Kidney epithelial cell (primary cell): ENCODE measurements at places on chromosomes 11 and 22. TPM values are rescaled to one million over a fixed set of nuclear protein-coding genes. Genes with fewer than 3 reads are reported as not detected.

UPB1 gene
- not detected in 2 replicates for total RNA-seq

ACER3 gene
- 20.8 and 27.6 TPM in 2 replicates for total RNA-seq

SNX32 gene
- total RNA-seq: 1.4 and 1.9 TPM in 2 replicates

USH1C gene
- 0.75 and 1.8 TPM in 2 replicates for total RNA-seq

OR51E2 gene
- not detected in 2 replicates for total RNA-seq

FGF3 gene
- total RNA-seq: not detected in 2 replicates

NCR3LG1 gene
- 10.1 and 11.4 TPM in 2 replicates for total RNA-seq

TXN2 gene
- total RNA-seq: 56.8 and 66.6 TPM in 2 replicates

NAV2 gene
- total RNA-seq: 41.5 and 48.7 TPM in 2 replicates

OR5P2 gene
- total RNA-seq: not detected in 2 replicates

INS gene
- total RNA-seq: not detected in 2 replicates

CCDC188 gene
- 0.55 and 1.8 TPM in 2 replicates for total RNA-seq

MS4A3 gene
- not detected in 2 replicates for total RNA-seq

F2 gene
- total RNA-seq: not detected in 2 replicates

MACROD1 gene
- total RNA-seq: 12.3 and 23.5 TPM in 2 replicates

OR51B5 gene
- not detected in 2 replicates for total RNA-seq

MOGAT2 gene
- not detected in 2 replicates for total RNA-seq

ELFN2 gene
- 0.82 and 0.96 TPM in 2 replicates for total RNA-seq

CTSW gene
- not detected in 2 replicates for total RNA-seq

THRSP gene
- total RNA-seq: not detected in 2 replicates

OR10V1 gene
- total RNA-seq: not detected in 2 replicates

ST14 gene
- 93.0 and 98.4 TPM in 2 replicates for total RNA-seq

KCNQ1 gene
- total RNA-seq: 2.3 and 2.8 TPM in 2 replicates

HEPHL1 gene
- not detected in 2 replicates for total RNA-seq

CARD18 gene
- not detected in 2 replicates for total RNA-seq

HSD17B12 gene
- 77.0 and 84.7 TPM in 2 replicates for total RNA-seq

PLAAT2 gene
- not detected in 2 replicates for total RNA-seq

MAP6 gene
- total RNA-seq: 3.3 and 5.7 TPM in 2 replicates

TRPM5 gene
- total RNA-seq: not detected in 2 replicates

NAALAD2 gene
- total RNA-seq: 0.27 and 0.88 TPM in 2 replicates

MAPK8IP1 gene
- 13.2 and 14.8 TPM in 2 replicates for total RNA-seq

LBHD1 gene
- total RNA-seq: 4.1 and 4.6 TPM in 2 replicates

WNT7B gene
- 15.3 and 19.2 TPM in 2 replicates for total RNA-seq

SMDT1 gene
- 7.1 and 16.3 TPM in 2 replicates for total RNA-seq

RGL4 gene
- not detected in 2 replicates for total RNA-seq

RBFOX2 gene
- 75.1 and 91.2 TPM in 2 replicates for total RNA-seq

SOX10 gene
- not detected in 2 replicates for total RNA-seq

CASP5 gene
- total RNA-seq: not detected in 2 replicates

NADSYN1 gene
- total RNA-seq: 66.7 and 70.1 TPM in 2 replicates

MISFA gene
- total RNA-seq: 7.4 TPM in 1 of 2 replicates, not detected in the other

KCNJ11 gene
- 1.2 and 1.3 TPM in 2 replicates for total RNA-seq

CATSPER1 gene
- 0.29 TPM in 1 of 2 replicates, not detected in the other for total RNA-seq

TOP3B gene
- 29.2 and 47.9 TPM in 2 replicates for total RNA-seq

MMP8 gene
- total RNA-seq: not detected in 2 replicates

CECR2 gene
- 6.2 and 7.4 TPM in 2 replicates for total RNA-seq

NCAPH2 gene
- 41.3 and 50.2 TPM in 2 replicates for total RNA-seq

PATE3 gene
- total RNA-seq: not detected in 2 replicates

PANX2 gene
- 0.33 and 1.1 TPM in 2 replicates for total RNA-seq

LRRC51 gene
- total RNA-seq: 5.7 and 7.3 TPM in 2 replicates

TMPRSS13 gene
- 1.6 TPM in 1 of 2 replicates, not detected in the other for total RNA-seq

ADORA2A gene
- total RNA-seq: 0.21 and 0.46 TPM in 2 replicates

ARHGEF17 gene
- total RNA-seq: 25.5 and 31.1 TPM in 2 replicates

CYP2D6 gene
- 0.58 and 1.1 TPM in 2 replicates for total RNA-seq
